Activated CD8-positive, alpha-beta memory T cell treated with anti-CD3 and anti-CD28 coated beads for 1 hour (primary cell): ENCODE measurements at places on chromosomes 4 and X.
A peak's percentile ranks its signal among the peaks of the same experiment; 100 is the strongest.

DNA sequence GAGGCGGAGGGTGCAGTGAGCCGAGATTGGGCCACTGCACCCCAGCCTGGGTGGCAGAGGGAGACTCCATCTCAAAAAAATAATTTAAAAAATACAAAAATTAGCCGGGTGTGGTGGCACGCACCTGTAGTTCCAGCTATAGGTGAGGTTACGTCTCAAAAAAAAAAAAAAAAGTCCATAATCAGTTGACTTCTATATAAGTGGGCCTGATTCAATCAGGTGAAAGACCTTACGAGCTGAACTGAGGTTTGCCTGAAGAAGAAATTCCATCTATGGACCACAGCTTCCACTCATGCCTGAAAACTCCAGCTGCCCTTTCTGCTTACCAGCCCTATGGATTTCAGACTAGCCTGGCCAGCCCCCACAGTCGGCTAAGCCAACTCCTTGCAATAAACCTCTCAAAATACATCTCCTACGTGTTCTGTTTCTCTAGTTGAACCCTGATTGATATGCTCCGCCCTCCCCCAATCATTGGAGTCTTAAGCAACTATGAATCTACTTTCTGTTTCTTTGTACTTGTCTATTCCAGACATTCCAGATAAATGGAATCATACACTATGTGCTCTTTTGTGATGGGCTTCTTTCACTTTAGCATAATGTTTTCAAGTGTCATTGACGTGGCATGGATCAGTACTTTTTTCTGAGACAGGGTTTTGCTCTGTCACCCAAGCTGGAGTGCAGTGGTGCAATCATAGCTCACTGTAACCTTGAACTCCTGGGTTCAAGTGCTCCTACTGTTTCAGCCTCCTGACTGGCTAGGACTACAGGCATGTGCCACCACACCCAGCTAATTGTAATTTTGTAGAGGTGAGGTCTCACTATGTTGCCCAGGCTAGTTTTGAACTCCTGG lies 36.6 kb downstream of the SAT1 start:
- DNase-seq: no peak

- DNase-seq: no peak
Measured at GRCh38 chr4:109385260-109385659, 48.4 kb upstream of the SEC24B start.

DNA sequence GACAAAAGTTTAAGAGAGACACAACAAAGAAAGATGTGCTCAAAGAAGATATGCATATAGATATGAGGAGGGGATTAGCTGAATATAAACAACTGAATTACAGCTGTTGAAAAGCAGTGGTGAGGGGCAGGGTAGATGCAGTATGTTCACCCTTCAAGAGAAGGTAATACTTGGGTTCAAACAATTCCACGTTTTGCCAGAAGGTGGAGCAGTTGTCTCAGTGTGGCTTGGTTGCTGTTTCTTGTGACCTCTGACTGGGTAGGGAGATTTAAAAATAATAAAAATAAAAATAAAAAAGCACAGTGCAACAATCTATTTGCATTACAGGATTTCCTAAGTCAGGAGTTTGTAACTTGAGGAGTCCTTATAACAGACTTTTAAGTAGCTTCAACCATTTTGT lies 23.3 kb downstream of the PHOX2B start:
- DNase-seq: no peak

DNA sequence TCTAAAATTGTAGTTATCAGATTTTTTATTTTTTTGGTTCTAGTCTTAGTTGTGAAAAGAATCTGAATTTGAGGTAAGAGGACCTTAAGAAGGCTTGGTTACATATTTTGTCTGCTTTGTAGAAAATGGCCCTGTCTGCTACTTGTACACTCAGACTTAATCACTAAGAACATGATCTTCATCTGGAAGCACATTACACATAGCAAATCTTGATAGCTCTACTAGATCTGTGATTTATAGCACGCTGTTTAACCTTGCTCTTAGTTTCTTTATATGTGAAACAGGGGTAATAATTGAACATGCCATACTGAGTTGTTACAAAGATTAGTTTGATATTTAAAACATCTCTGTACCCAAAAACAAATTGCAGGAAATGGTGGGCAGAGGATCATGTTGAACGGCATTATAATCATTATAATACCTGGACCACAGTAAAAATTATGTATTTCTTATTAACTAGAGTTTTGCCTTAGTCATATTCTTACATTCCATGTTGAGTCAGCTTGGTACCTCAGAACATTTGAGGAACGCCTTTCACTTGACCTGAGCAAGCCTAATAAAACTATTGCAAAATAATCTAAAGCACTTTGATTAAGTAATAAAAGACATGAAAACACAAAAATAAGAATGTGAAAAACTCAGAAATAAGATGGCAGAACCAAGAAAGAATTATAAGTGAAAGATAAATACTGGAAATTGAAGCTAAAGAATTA lies 738.0 kb upstream of the AADAT start:
- no peak for DNase-seq

- DNase-seq: no peak
Measured at GRCh38 chr4:139278912-139279759, 889 bp downstream of the MGARP start.

- DNase-seq: no peak
Measured at GRCh38 chr4:169437299-169438047, 166.7 kb upstream of the SH3RF1 start.

DNA sequence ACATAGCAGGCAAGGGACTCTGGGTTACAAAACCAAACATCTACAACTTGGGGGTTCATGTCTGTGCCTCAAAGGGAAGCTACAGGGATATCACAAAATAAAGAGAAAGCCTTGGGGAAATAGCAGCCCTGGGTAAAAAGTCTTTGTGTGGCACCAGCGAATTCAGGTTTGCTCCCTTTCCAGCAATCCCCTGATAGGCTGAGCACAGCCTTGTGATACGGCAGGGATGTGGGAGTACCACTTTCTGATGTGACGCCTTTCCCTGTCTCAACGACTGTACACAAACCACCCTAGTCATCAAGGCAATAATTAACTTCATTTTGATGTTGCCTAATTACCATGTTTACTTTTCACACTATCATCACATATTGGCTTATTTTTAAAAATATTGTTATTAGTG lies 164.9 kb downstream of the LDB2 start:
- DNase-seq: no peak

GRCh38 chrX:21907260-21907659 lies 33.2 kb upstream of the SMS start:
- DNase-seq: no peak

DNA sequence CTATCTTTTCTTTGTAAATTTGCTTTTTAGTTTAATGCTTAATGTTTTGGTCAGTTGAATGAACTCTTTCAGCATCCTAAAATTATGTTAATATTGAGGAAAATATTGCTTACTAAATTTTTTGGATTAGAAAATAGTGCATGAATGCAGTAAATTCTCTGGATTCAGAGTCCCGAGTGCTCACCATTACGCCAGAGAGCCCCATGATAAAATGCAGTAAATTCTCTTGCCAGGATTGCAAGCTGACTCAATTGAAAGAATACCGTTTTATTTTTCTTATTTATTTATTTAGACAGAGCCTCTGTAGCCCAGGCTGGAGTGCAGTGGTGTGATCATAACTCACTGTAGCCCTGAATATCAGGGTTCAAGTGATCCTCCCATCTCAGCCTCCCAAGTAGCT lies 60.9 kb upstream of the ENPEP start:
- DNase-seq: no peak

DNA sequence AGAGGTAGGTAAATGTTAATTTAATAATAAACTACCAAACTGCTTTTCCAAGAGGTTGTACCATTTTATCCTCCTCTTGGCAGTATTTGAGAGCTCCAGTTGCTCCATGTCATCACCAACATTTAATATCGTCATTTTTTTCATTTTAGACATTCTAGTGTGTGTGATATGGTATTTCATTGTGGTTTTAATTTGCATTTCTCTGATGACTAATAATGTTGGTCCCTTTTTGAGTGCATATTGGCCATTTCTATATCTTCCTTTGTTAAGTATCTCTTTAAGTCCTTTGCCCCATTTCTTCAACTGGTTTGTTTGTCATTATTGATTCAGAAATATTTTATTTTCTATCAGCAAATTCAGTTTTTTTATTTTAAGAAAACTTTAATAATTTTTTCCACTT lies 88.8 kb downstream of the MAPK10 start:
- DNase-seq: no peak

DNA sequence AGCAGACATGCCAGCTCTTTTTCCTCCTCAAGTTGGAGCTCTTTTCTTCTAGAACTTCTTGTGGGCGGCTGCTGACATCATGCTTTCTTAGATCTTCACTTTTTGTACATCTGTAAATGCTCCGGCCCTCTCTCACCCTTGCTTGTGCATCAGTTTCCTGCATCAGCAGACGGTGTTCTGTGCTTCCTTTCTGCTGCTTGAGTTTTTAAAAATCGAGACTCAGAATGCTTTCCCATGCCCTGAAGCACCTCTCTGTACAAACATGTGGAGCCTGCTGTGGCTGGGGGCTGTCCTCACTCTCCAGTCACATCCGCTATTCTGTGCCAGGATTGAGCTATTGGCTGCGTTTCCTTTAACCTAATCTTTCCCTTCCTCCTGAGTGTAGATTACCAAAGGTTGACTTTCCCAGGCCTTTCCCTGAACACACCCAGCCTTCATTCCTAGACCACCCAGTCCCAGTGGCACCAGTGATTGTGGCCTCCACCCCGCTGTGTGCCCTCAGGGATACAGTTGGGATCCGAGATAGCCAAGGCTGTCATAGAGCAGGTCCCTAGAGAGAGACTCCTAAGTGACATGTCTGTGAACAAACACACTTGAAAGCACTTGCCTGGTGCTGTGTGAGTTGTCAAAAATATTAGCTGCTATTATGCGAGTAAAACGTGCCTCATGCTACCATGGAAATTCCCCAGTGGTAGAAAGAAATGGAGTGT lies 41.9 kb downstream of the TNIP2 start:
- peak; percentile 1 for DNase-seq

DNA sequence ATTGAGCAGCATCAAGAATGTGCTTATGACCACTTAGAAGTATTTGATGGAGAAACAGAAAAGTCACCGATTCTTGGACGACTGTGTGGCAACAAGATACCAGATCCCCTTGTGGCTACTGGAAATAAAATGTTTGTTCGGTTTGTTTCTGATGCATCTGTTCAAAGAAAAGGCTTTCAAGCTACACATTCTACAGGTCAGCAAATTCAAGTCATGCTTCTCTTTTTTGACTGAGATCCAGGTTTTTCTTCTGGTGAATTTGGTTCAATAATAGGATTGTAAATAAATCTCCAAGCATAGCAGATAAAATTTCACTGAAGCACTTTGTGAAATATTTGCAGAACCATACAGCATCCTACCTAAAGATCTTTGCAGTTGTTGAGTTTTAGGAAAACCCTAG lies 218.1 kb downstream of the TLL1 start:
- DNase-seq: no peak
